ENCODE measurements at places on chromosomes 1 and 21.
A peak's percentile ranks its signal among the peaks of the same experiment; 100 is the strongest.

- no peak for DNase-seq
Observed at GRCh38 chr1:30450148-30450817, 273.1 kb downstream of the MATN1 start.

DNA sequence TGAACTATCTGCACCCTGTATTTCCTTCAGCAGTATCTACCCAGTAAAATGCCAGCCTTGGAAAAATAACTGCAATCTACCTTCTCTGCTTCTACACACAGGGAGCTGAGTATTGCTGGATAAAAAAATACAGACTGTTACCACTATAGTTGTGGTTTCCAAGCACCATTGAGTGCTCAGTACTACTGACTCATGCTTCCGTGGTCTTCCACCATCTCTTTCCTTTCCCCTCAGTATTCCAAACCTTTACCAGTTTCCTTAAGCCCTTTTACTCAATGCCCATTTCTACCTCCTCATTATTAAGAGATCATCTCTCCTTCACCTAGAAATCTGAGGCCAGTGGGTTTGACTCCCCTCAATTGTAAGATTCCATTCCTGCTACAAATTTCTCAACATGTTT lies 23.8 kb downstream of the GLMN start:
- DNase-seq, result no peak

GRCh38 chr1:85274969-85275453 lies 1.4 kb downstream of the BCL10 start:
- no peak for DNase-seq

GRCh38 chr1:212013672-212014071 lies 21.7 kb downstream of the INTS7 start:
- no peak for DNase-seq

DNA sequence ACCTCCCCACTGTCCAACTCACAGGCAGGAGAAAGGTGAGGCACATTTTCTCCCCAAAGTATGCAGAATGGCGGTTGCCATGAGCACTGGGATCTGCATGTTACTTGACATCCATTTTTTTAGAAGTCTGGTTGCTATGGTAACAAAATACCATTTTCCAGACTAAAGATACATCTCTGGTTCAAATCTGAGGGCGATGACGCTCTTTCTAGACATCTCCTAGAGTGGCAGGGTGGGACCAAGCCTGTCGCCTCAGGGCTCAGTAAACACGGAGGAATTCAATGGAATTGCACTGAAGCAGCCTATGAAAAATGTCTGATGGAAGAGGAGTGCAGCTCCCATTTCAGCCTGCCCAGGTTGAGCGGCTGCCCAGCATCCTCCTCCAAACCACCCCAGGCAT lies 21.5 kb upstream of the FAM43B start:
- DNase-seq, result no peak

- DNase-seq, result no peak
Observed at GRCh38 chr1:84632673-84633434, 57.4 kb downstream of the SSX2IP start.

- no peak for DNase-seq
Observed at GRCh38 chr1:161706482-161707347, at the start of gene FCRLA. FCRLA (plus strand) TSS chr1:161707229; CDS start chr1:161707265, 36 bp downstream.

GRCh38 chr1:34984793-34985608 lies at the start of gene TMEM35B:
TMEM35B (minus strand) TSS chr1:34985347; CDS start chr1:34985305, 42 bp downstream.
- DNase-seq, result peak; percentile 84

GRCh38 chr1:192401825-192402224 lies 85.0 kb downstream of the RGS21 start:
- DNase-seq, result no peak

DNA sequence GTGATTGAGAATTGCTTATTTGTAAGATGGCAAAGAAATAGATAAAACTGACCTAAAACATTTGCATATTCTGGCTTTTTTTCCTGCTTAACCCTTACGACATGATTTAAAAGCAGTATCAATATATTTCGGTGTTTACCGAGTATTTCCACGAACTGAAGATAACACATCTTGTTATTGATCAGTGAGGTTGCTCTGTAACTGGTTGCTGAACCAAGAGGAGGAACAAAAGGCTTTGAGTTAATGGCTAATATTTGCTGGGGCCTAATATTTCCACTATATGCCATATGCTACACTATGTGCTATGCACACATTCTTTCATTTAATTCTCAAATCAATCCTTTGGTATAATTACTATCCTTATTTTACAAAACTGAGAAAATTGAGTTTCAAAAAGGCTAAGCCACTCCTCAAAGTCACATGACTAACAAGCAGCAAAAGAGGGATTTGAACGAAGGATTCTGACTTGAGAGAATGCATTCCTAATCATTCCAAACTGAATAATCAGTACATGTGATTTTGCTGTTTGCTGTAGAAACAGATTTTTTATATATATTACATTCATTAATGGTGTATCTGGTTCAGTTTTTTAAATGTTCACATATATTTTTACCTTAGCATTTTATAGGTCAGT lies 346.0 kb downstream of the USP25 start:
- no peak for DNase-seq

DNA sequence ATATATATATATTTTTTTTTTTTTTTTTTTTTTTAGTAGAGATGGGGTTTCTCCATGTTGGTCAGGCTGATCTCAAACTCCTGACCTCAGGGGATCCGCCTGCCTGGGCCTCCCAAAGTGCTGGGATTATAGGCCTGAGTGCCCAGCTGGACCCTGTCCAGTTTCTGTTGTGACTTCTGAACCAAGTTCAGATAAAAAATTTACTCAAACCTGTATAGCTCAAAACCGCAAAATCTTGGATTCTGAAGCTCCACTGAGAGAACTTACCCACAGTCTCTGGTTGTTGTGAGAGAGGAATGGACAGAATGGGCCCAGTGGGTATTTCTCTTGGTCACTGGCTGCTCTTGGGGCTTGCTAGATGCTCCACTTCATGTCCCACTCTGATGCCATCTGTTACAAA lies 76.4 kb downstream of the HS2ST1 start:
- no peak for DNase-seq

DNA sequence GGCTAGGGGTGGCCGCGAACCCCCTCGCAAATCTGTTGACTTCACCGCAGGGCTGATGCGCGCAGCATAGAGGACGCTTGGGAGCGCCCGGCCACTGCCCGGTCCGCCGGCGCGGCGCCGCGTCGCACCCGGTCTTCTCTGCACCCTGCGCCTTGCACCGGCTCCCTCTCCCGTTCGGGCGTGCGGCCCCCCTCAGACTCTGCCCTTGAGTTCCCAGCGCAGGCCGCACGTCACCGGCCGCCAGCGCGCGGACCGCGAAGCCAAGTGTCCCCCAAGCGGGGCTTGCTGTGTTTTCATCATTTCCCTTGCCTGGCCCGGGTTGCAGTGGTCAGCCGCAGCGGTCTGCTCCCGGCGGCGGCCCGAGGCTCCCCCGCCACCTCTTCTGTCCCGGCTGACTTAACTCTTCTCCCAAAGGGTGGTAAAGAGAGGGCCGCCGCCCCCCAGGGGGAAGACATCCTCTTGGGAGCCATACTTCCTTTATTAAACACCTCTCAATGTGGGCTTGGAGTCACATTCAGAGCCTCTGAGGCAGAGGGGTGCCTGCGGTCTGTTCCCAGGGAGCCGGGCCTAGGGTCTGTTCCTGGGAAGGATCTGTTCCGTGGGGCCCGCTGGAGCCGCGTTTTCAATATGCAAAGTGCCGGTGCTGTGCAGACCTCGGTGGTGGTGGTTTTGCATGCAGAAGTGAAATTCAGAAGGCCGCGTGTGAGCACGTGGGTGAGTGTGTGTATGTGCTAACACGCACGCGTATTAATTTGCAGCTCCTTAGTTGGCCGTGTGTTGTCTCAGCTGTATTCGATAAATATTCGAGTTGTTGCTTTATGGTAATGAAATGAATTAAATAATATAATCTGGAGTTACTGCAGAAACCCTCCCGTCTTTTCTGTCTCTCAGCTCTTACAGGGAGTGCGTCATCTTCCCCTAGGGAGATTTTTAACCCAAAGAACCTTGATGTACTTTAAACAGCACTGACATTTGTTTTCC lies 17.6 kb downstream of the PBX1 start:
- no peak for DNase-seq

DNA sequence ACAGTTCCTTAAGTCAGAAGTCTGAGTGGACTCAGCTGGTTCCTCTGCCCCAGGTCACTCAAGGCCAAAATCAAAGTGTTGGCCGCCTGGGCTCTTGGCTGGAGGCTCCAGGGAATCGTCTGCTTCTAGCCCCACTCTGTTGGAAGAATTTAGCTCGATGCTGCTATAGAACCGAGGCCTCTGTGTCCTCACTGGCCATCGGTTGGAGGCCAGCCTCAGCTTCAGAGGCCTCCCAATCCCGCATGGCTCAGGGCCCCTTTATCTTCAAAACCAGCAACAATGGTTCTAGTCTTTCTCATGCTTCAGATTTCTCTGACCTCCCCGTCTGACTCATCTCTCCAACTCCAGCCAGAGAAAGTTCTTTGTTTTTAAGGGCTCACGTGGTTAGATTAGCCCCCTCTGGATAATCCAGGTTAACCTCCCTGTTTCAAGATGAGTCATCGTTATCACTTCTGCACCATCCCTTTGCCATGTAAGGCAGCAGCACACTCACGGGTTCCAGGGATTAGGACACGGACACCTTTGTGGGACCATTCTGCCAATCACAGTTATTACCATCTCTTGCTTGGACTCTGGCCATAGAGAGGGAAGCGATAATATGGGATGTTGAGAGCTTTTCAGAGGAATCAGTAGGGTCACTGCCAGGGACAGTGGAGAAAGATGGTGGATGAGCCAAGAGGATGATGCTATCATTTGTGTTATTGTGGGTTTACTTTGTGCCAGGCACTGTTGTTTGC lies 13.6 kb downstream of the FHAD1 start:
- no peak for DNase-seq

- no peak for DNase-seq
Observed at GRCh38 chr1:152497273-152497672, 13.3 kb upstream of the LCE5A start.

GRCh38 chr1:83706354-83706938 lies 292.5 kb downstream of the TTLL7 start:
- DNase-seq, result no peak

- no peak for DNase-seq
Observed at GRCh38 chr1:172607145-172607544, 51.8 kb upstream of the FASLG start.

- no peak for DNase-seq
Observed at GRCh38 chr1:202134645-202135172, 9.8 kb downstream of the ARL8A start.

GRCh38 chr1:81551946-81552345 lies 248.8 kb upstream of the ADGRL2 start:
- no peak for DNase-seq

DNA sequence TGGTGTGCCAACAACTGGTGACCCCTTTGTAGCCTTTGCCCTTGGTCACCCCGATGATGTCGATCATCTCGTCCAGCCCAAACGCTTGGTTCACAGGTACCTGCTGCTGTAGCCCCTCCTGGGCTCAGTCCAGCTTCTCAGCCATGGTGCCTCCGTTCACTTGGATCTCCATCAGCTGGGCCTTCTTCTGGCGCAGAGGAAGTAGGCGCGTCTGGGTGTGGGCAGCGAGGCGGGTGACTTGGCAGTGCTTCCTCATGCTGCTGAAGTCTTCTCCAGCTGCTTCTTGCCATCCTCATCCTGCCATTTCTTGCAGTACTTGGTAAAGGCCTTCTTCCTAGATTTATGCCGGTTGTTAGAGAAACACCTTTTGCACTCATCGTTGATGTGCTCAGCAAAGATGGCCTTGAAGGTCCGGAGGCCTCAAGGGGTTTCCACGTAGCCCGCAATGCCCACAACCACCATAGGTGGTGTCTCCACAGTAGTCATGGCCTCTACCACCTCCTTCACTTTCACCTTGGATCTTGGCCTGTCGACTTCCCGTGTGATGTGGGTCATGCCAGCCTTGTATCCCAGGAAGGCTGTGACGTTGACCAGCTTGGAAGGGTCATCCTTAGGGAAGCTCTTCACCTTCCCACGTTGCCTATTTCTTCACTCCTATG lies 13.0 kb downstream of the DOP1B start:
- DNase-seq, result no peak

DNA sequence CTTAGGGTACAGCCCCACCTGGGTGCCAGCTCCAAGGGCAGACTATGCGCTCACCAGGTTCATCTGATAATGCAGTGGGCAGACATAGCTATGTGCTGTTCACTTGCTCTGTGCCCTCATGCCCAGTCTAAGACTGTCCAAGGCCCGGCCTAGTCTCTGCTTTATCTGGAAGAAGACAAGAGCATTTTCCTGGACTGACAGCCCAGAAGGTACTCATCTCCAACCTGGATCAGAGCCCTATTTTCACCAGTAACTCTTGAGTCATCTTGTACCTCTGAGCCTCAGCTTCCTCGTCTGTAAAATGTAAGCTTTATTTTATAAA lies 28.5 kb upstream of the LRRC8C start:
- DNase-seq, result peak; percentile 59

DNA sequence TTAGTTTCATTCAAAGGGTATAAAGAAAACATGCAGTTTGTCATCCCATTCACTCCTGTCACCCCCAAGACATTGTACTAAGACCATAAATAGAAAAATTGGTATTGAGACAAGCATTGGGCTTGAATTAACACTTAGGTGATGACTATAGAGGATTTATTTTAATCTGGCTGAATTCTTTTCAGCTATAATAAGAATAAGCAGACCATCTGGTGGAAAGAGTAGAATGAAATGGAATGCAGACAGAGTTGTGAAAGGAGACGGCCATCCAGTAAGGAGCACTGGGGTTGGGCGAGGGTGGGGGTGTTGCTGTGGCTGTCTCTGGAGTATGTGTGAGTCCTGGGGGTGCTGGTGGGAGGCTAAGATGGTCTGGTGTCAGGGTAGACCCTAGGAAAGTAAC lies 125.0 kb upstream of the IVNS1ABP start:
- DNase-seq, result no peak

DNA sequence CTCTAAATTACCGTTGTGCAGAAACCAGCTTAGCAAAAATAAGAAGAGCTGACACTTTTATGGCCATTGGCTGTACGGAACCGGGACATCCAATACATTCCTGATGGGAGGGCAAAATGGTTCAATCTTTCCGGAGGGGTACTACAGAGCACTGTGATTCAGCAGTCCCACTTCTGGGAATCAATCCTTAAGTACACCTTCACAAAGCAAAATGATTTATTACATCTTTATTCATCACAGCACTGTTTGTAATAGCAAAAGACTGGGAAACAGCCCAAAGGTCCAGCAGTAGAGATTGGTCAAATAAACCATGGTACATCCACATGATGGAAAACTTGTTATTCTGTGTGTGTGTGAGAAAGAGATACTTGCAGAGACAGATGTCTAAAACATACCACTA lies 9.7 kb downstream of the GNG12 start:
- DNase-seq, result no peak

GRCh38 chr1:172748201-172748600 lies 89.3 kb downstream of the FASLG start:
- no peak for DNase-seq

GRCh38 chr1:9322661-9323244 lies 30.1 kb downstream of the SPSB1 start:
- no peak for DNase-seq

- no peak for DNase-seq
Observed at GRCh38 chr1:234154320-234155251, 218.7 kb upstream of the COA6 start.

- no peak for DNase-seq
Observed at GRCh38 chr1:26913389-26913753, 404 bp downstream of the NR0B2 start.

- DNase-seq, result no peak
Observed at GRCh38 chr1:171772312-171772711, 9.1 kb upstream of the METTL13 start.

- DNase-seq, result no peak
Observed at GRCh38 chr1:8388732-8389562, 71.0 kb downstream of the SLC45A1 start.

All from activated CD4-positive, alpha-beta memory T cell treated with anti-CD3 and anti-CD28 coated beads for 36 hours (primary cell).